ENCODE measurements at places on chromosomes 7 and 10. TPM values are rescaled to one million over a fixed set of nuclear protein-coding genes. Genes with fewer than 3 reads are reported as not detected.
A peak's percentile ranks its signal among the peaks of the same experiment; 100 is the strongest.

Gene PLPP4
- total RNA-seq: not detected

Gene SFXN2
- total RNA-seq: 6.8 TPM

Gene SH2B2
- total RNA-seq: 0.51 TPM

Gene ASZ1
- not detected for total RNA-seq

Gene EPO
- total RNA-seq: not detected

Gene BEND7
- 4.9 TPM for total RNA-seq

Gene ZNF800
- total RNA-seq: 7.1 TPM

Gene AKR1C8
- not detected for total RNA-seq

Gene GPR37
- total RNA-seq: 0.13 TPM

Gene HOXA7
- total RNA-seq: 2.0 TPM

Gene TSPAN12
- 89.3 TPM for total RNA-seq

Gene BMS1
- total RNA-seq: 17.1 TPM

Gene MYL10
- not detected for total RNA-seq

Gene ENTPD1
- total RNA-seq: 6.2 TPM

Gene COL13A1
- 0.76 TPM for total RNA-seq

DNA sequence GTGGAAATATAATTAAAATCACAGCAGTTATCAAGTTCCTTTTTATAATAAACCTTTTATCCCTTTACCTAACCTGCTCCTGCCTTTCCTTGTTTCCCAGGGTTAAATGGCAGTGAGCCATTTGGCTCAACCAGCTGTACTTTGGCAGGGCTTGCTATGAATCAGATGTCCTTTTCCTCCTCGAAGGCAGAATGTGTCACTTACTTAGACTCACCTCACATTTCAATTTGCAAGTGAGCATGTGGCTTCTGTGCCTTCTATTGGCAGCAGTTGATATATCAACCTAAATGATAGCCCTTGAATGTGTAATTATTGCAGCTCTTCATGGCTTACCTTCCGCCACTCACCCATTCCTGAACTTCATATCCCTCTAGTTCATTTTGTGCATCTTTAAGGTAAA is 301.7 kb downstream of the CSTF2T start:
- DNase-seq: peak; percentile 71

DNA sequence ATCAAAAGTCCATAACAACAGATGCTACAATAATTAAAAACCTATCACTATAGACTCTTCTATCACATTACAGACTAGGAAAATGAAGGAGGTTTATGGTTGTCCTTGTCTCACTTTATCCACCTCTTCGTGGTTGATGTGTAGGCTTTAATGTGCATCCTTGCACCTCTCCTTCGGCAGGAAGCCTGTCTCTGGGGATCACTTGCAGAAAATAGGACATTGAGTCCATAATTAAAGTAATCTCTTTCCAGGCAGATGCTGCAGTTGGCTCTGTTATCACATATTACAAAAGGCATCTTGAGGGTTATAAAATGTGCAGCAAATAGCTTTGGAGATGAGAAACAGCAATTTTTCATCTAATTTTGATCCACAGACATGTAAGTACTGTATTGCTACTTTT is 168.4 kb downstream of the RELN start:
- DNase-seq: no peak

DNA sequence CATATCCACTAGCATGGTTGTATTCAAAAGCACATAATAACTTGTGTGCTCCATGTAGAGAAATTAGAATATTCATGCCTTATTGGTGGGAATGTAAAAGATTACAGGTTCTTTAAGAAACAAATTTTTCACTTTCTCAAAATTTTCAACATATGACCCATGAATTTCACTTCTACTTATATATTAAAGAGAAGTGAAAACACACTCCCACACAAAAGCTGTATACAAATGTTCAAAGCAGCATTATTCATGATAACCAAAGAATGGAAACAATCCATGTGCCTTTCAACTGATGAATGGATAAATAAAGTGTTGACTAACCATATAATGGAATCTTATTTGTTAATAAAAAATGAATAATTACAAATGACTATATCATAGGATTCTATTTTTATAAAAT is 694.5 kb upstream of the PCDH15 start:
- no peak for DNase-seq

GRCh38 chr7:91031757-91032156 is 232.5 kb upstream of the FZD1 start:
- DNase-seq: no peak

- no peak for DNase-seq
Measured at GRCh38 chr10:130454543-130455000, 318.4 kb downstream of the GLRX3 start.

DNA sequence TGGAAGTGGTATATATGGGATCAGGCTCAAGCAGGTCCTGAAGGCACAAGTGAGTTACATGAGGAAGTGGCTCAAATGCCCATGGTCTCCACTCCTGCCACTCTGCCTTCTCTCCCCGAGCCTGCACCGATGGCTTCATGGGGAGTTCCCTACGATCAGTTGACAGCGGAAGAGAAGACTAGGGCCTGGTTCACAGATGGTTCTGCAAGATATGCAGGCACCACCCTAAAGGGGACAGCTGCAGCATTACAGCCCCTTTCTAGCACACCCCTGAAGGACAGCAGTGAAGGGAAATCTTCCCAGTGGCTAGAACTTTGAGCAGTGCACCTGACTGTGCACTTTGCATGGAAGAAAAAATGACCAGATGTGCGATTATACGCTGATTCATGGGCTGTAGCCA is 95.3 kb downstream of the HOXA1 start:
- DNase-seq: no peak

DNA sequence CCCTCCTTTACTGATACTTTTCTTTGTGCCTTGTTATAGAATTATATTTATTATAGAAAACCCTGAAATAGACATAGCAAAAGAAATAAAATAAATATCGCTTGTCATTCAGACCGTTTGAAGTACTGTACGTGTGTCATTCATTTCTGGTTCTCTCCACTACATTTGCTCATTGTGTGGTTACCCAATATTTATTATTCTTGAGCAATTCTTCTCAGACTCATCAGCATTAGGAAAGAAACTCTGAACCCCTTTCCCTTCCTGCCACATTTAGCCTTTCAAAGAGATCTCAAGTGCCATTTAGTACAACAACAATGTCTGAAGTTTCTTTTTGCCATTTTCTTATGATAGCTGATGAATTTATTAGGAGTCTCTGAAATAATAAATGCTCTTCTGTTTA is 154.1 kb downstream of the KIAA1217 start:
- DNase-seq: no peak

DNA sequence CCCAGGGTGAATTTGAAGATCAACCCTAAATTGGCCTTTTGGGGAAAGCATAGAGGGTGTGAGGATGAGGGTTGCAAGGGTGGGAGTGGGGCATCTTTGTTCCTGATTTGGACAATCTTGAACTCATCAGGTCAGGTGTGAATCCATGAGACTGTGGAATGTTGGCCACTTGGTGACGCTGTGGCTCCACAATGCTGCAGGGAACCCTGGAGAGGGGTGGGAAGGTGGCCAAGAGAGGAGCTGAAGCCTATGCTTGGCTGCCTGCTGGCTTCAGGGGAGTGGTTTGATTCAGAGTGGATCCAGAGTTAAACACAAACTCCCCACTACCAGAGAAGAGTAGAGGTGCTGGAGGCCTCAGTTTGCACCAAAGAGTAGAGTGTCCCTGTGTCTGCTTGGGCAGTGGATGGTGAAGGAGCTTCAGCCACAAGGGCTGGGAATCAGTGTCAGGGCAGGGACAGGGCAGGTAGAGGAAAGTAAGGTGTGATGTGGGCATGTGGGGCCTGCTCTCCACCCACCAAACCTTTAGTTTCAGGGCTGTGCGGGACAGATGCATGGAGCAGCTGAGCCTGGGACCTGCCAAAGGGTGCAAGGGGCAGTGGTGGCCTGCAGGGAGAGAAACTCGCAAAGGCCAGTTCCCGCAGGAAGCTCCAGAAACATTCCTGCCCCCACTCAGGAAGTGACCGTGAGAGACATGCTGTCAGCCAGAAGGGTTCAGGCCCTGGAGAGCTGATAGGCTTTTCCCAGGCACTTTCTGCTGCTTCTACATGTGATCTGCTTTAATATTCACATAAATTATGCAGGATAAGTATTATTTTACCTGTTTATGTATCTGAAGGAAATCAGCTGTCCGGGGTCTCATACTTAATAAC is 81.0 kb upstream of the PRSS58 start:
- DNase-seq: peak; percentile 17

- DNase-seq: no peak
Measured at GRCh38 chr10:49633327-49634068, 19.7 kb downstream of the CHAT start.

GRCh38 chr10:76139431-76139830 is 708.0 kb downstream of the LRMDA start:
- no peak for DNase-seq

DNA sequence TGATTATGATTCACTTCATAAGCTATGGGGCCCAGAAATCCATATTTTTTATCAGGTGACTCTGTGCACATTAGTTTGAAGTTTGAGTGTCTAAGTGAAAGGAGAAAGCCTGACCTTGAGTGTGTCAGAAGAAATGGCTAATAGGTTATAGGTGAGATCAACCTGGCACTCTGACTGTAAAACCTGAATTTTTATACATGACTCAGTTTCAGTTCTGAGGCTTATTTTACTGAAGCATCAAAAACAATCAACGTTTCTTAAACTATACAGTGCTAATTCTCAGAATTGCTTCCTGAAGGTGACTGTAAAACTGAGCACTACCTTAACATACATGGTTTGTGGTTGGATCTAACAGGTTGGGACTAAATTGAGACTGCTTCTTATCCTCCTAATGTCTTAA is 159.4 kb upstream of the AHR start:
- DNase-seq: no peak

GRCh38 chr7:109343678-109344077 is 774.0 kb downstream of the DNAJB9 start:
- DNase-seq: no peak

DNA sequence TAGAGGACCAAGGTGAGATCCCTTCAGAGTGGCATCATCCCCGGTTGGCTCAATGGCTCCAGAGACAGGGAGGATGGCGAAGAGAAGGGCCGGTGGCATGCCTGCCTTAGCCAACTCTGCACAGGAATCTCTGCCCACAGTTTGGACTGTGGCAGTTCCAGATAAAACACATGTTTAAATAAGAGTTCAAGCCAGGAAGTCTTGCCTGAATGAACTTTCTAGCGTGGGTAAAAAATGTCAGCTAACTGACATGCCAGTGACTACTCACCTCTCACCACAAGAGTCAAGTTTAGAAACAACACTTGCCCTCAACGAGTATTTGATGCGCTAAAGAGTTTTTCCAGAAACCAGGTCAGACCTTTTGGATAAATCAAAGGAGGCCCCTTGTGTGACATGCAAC is 3.0 kb downstream of the NOD1 start:
- DNase-seq: no peak

- no peak for DNase-seq
Measured at GRCh38 chr10:88459530-88459929, 123.6 kb downstream of the RNLS start.

- DNase-seq: peak; percentile 29
Measured at GRCh38 chr7:123916240-123916724, 8.8 kb upstream of the SPAM1 start.

DNA sequence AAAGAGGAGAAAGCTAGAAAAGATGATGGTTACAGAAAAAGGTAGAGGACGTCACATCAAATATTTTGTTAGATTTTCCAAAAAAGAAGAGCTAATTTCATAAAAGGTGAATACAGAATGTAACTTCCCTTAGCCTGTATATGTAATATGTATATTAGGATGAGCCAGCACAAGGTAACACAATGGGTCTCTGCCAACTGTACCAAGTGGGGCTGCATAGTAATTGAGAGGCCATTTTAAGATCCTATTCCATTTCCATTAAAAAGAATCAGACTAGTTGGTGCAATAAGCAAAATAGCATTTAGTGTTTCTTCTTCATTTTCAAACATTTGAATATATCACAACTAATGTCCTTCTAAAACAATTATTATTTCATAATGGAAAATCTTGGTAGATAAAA is 134.6 kb downstream of the SEMA3A start:
- DNase-seq: no peak

- DNase-seq: no peak
Measured at GRCh38 chr10:61215246-61215645, 237.9 kb downstream of the TMEM26 start.
